Right cardiac atrium (tissue), 5 donors: ENCODE measurements at places on chromosomes 4 and X. TPM values are rescaled to one million over a fixed set of nuclear protein-coding genes. Genes with fewer than 3 reads are reported as not detected.
A peak's percentile ranks its signal among the peaks of the same experiment; 100 is the strongest.

- no peak for DNase-seq
Observed at GRCh38 chrX:13007519-13008188, 32.7 kb downstream of the TMSB4X start.

DNA sequence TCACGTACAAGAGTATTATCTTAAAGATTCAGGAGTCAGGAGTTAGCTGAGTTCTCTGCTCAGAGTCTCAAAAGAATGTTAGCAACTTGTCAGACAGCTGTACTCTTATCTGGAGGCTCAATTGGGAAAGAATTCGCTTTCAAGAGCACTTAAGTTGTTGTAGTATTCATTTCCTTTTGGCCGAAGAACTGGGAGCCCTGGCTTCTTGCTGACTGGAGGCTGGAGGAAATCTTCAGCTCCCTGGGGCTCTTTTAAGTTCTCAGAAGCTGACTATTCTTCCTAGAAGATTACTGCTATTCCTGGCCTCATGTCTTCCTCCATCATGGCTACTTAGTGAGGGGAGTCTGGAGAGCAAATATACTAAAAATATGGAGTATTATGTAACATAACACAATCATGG, 587.2 kb downstream of the EPHA5 start:
- no peak for DNase-seq

DNA sequence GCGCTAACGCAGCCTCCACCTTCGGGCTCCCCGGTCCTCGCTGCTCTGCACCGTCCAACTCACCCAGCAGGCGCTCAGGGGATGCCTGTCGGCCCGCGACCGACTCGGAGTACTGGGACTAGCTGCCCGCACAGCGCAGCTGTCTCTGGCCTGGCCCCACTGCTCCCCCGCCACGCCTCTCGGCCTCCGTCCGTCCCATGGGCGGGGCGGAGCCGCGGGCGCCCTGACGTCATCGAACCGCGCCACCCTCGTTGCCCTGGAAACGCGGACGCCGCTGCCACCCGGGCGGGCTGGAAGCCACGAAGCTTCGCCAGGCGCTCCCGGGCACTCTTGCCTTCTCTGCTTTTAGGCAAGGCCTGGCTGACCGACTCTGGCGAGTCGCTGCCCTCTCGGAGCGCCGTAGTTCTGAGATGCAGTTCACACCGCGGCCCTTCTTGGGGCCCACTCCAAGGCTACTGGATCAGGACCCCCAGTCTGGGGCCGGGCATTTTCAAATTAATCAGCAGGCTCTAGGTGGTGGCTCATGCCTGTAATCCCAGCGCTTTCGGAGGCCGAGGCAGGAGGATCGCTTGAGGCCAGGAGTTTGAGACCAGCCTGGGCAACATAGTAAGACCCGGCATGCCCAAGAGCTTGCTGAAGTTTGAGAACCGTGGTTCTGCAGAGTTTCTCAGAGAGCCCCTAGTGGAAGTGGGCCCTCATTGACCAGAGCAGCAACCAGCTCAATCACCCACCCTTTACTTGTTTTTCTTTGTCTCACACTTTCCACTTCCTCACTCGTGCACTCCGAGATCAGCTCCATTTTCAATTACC, 12.0 kb downstream of the ACOX3 start:
- peak; percentile 87 for DNase-seq

DNA sequence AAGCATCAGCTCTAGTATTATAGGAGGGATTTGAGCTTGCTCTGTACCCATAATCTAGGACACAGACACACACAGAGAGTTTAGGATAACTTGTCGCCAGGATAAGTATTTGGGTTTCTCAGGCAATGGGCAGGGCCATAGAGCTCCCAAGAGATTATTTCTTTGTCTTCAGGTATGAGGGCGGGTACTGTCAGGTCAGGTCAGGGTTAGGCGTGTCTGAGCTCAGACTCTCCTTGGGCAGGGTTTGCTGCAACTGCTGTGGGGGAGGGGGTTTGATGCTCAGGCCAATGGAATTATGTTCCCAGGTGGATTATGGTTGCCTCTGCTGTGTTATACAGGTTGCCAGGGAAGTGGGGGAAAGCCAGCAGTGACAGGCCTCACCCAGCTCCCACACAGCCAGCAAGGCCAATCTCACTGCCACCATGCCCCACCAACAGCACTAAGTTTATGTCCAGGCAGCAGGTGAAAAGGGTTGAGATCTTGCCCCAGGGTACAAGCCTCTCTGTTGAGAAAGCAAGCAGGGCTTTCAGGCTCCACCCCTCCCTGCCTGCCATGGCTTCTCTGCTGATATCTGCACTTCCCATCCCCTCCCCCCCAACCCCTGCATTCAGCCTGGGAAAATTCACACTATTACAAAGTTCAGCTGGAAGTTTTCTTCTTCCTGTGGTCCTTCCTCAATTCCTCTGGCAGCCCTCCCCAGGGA, 101.3 kb downstream of the RRAGB start:
- no peak for DNase-seq

GRCh38 chrX:130079824-130080406, 30.4 kb downstream of the ELF4 start:
- DNase-seq: peak; percentile 41

GRCh38 chrX:68083510-68083909, 349.8 kb downstream of the OPHN1 start:
- DNase-seq: no peak

DNA sequence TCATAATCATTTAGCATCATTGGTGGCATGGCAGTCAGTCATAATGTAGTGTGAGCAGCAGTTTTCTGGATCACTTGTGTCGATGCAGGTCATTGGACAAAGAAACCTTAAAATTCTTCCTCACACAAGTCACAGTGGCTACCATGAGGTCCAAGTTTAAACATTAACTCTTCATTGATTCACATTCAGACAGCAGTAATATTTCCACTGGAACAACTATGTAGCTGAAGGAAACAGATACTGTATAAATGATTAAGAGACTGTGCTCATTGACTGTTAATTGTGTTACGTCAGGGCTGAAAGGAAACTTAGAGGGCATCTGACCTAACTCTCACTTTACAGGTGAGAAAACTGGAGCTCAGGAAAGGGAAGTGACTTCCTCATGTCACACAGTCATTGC, 261.8 kb downstream of the KLHL13 start:
- no peak for DNase-seq

DNA sequence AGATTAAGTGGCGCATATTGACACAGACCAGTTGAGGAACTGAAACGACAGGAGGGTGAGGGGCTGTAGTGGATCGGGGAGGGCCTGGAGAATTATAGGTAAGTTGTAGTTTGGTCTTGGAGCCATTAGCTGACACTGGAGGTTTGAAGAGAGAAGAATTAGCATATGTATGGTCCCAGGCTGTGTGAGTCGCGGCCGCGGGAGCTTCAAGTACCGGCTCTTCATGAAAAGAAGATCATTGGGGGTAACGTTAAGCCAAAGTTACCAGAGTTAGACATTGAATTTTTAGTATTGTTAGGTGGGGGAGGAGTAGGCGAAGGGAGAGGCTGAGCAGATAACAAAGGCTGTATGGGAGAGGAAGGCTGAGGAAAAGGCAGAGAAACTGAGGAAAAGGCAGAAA, 56.5 kb downstream of the ZNF674 start:
- no peak for DNase-seq

- no peak for DNase-seq
Observed at GRCh38 chrX:122055460-122055859, 1008.0 kb downstream of the GLUD2 start.

- DNase-seq: no peak
Observed at GRCh38 chr4:72779241-72779640, 210.2 kb upstream of the ADAMTS3 start.

DNA sequence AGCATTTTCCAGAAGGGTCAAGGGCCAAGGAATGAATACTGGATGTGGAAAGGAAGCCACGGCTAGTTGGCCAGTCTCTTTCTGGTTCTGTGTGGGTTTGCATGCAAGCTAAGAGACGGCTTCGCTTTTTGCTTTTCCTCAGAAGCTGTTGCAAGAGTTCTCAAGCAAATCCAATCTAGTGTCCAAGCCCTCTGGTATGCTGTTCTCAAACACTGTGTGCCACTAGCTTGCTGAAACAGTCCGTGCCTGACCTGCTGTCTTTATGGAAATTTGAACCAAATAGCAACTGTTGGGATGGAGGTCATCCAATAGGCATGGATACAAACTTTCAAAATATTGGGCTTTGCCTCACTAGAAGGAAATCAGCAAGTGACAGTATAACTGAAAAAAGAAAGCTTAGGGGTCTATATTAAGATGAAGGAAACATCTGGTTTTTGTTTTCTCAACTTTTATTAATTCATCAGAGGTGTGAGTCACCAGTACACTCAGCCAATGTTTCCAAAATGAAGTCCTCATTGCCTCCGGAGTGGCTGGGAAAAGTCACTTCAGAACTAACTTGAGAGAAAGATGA, 70.5 kb downstream of the SLC9A6 start:
- peak; percentile 54 for DNase-seq

- DNase-seq: peak; percentile 67
Observed at GRCh38 chrX:153487590-153488071, 7.1 kb upstream of the BGN start.

DNA sequence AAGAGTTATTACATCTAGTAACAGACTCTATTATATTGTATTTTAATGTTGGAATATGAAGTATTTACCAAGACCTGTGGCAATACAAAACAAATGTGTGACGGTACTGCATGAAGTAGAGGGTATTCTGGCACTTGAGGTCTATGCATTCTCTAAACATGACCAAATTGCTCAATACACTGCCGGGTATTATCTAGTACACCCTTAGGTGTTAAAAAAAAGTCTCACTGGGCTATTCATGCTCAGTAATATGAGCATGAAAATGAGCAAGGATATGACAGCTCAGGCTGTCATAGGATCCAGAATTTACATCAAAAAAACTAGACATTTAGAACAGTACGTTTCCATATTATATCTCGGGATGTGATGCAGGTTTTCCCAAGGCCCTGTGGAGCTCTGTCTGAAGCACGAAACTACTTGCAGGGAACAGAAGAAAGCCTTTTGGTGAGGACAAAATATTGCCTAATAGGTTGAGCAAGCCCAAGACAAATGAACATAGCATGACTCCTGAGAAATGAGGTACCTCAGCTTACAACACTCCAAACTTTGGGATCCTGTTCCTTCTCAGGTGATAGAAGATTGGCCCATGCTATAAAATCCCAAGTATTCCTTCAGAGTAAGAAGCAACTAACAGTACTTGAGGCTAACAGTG, 74.1 kb upstream of the MAOA start:
- DNase-seq: no peak

DNA sequence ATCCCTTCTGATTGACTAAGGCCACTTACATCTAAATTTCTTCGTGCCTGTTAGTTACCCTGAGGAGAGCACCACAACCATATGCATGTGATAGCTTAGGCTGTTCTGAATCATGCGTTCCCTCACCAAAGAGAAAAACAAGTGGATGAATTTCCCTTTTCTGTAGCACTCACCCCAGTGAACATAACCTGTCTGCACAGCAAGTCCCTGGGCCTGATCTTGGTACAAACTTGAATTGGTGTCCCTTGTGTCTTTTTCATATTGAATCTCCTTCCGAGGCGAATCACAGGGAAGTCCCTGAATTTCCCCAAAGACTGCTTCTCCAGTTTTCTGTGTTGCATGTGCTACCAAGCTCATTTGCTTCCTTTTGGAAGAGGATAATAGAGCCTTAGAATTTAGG, 100.4 kb downstream of the KLHL8 start:
- DNase-seq: no peak

DNA sequence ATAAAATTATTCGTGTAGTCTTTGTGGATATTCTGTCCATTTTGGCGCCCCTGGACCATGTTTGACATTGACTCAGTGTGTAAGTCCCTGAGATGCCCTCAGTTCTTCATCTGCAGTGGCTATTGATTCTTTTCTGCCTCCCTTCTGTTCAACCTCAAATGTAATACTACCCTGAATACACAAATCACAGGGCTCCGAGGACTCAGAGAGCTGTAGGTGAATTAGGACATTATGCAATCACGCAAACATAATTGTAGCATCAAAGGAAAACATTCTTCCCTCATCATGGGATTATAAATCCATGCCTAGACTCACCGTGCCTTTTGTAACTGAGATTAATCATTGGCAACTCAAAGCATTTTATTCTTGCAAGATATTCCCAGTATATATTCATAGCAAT, 161.4 kb upstream of the PACRGL start:
- no peak for DNase-seq

GRCh38 chrX:115912372-115912897, 258.1 kb upstream of the AGTR2 start:
- no peak for DNase-seq

DNA sequence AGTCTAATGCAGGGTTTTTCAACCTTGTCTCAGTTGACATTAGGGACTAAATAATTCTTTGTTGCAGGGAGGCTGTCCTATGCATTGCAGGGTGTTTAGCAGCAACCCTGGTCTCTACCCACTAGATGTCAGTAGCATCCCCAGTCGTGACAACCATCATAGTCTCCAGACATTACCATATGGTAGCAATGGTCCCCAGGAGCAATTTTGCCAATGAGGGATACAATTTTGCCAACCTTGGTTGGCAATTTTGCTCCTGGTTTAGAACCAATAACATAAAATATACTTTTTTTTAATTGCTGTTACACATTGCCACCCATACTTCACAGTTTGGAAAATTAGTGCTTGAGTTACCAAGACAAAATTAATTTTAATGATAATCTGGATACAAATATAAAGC, 6.0 kb downstream of the EREG start:
- no peak for DNase-seq

DNA sequence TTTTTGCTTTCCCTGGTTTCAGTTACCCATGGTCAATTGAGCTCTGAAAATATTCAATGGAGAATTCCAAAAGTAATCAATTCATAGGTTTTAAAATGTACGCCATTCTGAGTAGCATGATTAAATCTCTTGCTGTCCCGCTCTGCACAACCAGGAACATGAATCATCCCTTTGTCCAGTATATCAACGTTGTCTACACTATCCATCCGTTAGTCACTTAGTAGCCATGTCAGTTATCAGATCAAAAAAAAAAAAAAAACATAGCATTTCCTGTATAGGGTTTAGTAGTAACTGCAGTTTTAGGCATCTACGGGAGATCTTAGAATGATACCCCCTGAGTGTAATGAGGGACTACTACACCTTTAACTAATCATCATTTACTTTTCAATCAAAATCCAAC, 15.1 kb downstream of the LAMP2 start:
- no peak for DNase-seq

DNA sequence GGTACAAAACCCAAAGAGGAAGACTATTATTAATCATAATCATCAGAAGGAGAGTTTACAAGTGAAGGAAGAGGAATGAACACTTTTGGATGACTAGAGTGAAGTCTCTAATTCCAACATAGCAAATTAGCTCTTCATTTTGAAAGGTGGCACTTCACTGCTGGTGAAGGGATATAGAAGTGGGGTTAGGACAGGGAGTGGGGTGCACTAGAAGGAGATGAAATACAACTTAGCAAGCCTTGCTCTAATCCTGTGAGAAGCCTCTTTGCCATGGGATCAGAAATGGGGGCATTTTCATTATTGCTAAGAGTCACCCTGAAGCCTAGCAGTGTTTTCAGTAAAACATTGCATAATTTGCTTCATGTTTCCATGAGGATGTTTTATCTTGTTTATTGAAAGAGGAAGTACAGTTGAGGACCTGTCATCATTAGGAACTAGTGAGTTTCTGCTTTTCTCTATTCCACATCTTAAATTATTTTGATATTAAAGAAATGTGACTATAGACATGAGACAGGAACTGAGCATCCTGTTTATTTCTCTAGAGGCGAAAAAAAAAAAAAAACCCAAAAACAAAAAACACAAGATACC, 9.3 kb upstream of the GRPR start:
- DNase-seq: no peak

The TRMT44 gene
- 12.8 TPM for total RNA-seq

The RBBP7 gene
- 86.9 TPM for total RNA-seq

The EVC2 gene
- 2.7 TPM for total RNA-seq

The SNCA gene
- 13.2 TPM for total RNA-seq

The FGF13 gene
- total RNA-seq: 2.3 TPM

The RRH gene
- total RNA-seq: 0.21 TPM

The HAUS7 gene
- total RNA-seq: 16.1 TPM

The NMU gene
- not detected for total RNA-seq
